Activated T-cell treated with anti-CD3 and anti-CD28 coated beads for 4 hours (primary cell): ENCODE measurements at places on chromosomes 11 and 22.

DNA sequence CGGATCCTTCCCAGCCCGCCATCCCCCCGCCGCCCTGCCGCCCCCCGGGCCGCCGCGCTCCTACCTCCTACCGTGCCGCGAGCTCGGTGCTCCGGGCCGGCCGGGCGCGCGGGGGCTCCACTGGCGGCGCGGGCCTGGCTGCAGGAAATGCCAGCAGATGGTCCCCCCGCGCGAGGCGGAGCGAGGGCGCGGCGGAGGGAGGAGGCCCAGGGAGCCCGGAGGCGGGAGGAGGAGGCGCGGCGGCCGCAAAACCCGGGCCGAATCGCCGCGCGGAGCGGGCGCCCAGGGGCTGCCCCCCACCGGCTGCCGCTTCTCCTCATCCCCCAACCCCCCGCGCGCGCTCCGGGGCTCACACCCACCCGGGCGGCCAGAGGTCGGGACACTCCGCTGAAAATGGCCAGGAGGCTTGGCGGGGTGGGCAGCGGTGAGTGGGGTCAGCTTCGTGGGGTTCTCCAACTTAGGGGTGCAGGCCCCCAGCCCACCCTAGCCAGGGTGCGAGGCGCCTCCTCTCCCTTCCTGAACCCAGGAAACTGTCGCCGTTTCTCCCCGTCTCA, at the start of gene OSBPL5:
TSS of gene OSBPL5 (minus strand) at position 159 of the 554 bp plus-strand sequence. CDS start 36,162 bp downstream, outside the sequence.
- DNase-seq = no peak

GRCh38 chr22:25447067-25447685, 117.3 kb upstream of the GRK3 start:
- no peak for DNase-seq

- no peak for DNase-seq
Measured at GRCh38 chr11:73907191-73907590, 30.4 kb downstream of the PAAF1 start.

- DNase-seq = no peak
Measured at GRCh38 chr11:112128483-112129121, 35.3 kb downstream of the IL18 start.

DNA sequence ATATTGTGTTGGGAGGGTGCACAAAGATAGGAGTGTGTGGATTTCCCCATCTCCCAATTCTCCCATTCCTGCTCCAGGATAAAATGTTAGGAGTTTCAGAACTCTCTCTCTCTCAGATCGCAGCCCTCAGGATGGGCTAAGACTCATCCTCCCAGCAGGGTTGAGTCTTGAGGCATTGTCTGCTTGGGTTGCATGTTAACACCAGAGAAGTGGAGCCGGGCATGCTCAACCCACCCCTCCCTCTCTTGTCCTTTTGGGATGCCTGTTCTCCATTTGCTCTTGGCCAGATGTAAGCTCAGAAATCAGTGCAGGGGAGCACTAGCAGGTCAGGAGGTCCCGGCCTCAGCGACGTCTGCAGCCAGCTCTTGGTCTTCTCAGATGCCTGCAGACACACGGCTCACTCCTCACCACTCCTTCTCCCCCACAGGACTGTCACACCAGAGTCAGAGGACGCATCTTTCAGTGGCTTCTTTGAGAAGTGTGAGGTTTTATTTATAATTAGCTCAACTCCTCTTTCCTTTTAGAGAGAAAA, 1456.5 kb downstream of the TBC1D22A start:
- no peak for DNase-seq

- peak; percentile 6 for DNase-seq
Measured at GRCh38 chr22:48968201-48968959, 859.3 kb downstream of the BRD1 start.

DNA sequence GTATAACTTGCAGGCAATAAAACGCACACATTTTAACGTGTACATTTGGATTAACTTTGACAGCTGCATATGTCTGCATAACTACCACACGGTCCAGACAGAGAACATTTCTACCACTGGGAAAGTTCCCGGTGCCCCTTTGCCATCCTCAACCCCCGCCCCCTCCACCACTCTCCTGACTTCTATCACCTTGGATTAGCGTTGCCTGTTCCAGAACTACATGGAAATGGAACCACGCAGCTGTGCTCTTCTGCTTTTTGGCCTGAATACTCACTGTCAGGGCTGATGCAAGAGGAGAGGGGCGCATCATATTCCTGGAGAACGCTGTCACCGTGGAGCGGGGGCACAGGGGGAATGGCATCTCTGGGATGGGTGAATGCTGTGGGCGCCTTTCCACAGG, 62.1 kb downstream of the LRP5 start:
- no peak for DNase-seq

DNA sequence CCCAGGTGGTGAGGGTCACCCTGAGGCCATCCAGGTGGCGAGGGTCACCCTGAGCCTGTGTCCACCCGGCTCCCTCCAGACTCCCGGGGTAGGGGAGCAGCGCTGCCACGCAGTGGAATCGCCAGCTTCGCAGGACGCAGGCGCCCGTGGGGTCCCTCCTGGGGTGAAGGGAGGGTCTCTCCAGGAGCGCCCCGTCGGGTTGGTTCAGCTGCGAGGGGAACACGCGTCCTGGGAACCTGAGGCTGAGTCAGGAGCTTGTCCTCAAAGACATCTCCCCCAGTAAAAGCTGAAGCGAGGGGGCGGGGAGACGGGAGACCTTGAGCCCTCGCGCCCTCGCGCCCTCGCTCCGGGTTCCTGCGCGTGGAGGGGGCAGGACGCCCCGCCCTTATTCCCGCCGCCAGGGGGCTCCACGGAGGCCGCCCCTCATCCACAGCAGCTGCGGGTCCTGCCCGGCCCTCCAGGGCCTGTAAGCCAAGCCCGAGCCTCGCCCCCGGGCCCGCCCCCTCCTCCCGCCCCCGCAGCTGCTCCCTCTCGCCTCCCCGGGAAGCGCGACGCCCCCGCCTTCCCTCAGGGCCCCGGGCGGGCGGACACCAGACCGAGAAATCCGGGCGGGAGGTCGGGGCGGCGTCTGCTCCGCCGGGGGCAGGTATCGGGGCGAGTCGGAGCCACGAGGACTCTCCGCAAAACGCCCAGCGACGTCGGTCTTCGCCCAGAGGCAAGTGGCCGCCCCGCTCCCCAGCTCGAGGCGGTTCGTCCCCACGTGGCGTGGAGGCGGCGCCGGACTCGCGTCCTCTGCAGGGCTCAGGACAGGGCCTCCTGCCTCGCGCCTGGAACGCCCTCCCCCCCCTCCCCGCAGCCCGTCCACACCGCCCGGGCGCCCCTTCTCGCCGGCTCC, 22.8 kb downstream of the PIM3 start:
- peak; percentile 44 for DNase-seq

DNA sequence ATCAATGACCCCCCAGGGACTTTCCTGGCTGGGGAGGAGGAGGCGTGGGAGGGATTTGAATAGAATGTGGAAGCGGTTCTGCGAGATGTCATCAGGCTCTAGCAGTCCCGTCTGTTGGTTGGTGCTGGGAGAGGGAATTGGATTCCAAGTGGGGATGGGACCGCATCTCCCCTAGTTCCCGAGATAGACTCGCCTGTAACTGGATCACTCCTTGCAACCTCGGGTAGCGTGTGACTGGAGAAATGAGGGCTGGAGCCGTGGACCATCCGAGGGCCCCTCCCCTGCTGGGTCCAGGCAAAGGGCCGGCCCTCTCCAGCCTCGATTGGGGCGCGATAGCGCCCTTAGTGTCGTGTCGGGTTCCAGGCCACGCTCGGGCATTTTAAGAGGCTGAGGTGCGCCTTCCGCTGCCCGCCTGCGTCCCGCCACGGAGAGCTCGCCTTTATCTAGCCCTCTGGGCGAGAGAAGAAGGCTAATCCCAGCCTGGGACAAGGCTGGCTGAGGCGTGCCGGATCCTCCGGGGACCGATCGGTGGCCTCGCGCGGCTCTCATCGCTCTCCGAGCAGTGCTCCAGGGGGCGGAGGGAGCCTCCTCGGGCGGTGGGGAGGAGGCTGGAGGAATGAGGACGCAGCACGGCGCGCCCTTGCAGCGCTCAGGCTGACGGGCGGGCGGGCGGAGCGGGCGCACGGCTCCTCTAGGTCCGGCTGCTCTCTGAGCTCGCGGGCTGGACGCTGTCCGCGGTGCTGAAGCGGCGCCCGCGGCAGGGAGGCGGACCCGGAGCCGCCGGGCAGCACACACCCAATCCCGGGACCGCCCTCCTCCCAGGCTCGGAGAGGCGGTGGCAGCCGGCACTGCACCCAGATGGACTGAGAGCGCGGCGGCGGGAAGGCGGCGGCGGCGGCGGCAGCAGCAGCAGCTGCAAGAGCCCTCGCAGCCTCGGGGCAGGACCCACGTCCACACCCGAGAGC, 107.8 kb downstream of the OSBP2 start:
- peak; percentile 13 for DNase-seq

- no peak for DNase-seq
Measured at GRCh38 chr11:60942970-60943565, 8.9 kb downstream of the SLC15A3 start.

DNA sequence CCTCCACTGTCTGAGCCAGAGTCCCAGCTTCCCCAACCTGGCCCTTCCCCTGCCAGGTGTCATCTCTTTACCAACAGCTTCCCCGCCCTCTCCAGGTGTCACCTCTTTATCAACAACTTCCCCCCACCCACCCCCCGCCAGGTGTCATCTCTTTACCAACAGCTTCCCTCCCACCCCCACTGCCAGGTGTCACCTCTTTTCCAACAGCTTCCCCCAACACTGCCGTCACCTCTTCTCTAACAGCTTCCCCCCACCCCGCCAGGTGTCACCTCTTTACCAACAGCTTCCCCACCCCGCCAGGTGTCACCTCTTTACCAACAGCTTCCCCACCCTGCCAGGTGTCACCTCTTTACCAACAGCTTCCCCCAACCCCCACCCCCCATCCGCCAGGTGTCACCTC, 29.8 kb upstream of the TTLL12 start:
- no peak for DNase-seq

GRCh38 chr22:39960791-39961746, 872 bp downstream of the TMA7B start:
- DNase-seq = peak; percentile 39

GRCh38 chr11:8297781-8298440, 34.2 kb upstream of the LMO1 start:
- DNase-seq = no peak

GRCh38 chr11:82698576-82699352, 34.9 kb downstream of the FAM181B start:
- no peak for DNase-seq

- DNase-seq = peak; percentile 38
Measured at GRCh38 chr22:28955817-28956216, 72.4 kb downstream of the ZNRF3 start.

DNA sequence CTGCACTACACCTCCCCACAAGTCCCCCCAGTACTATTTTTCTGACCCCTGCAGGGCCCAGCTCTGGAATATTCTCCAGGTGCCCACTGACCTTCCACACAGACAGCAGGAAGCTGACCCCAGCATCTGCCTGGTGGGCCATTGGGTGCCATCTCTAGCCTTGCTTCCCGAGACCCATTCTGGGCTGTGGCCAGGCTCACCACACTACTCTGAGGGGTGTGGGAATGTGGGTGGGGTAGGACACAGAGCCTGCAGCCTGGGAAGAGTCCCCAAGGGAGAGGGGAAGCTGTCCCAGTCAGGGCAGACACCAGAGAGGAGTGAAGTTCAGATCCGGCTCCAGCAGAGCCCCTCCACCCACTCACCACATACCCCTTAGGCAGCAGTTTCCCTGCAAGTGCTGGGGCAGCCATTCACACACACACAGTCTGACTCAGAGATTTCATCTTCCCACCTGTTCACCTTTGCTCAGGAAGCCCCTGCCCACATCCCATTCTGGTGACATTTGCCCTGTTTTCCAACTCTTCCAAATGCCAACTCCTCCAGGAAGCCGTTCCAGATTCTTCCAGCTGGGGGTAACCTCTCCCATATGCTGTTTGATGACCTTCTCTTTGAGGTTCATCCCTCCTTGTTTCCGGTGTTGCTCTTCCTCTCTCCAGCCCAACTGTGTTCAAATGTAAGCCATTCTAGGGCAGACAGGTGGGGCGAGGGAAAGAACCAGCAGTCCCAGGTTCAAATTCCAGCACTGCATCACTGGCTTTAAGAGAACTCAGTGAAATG, 1.9 kb downstream of the SLCO2B1 start:
- no peak for DNase-seq

DNA sequence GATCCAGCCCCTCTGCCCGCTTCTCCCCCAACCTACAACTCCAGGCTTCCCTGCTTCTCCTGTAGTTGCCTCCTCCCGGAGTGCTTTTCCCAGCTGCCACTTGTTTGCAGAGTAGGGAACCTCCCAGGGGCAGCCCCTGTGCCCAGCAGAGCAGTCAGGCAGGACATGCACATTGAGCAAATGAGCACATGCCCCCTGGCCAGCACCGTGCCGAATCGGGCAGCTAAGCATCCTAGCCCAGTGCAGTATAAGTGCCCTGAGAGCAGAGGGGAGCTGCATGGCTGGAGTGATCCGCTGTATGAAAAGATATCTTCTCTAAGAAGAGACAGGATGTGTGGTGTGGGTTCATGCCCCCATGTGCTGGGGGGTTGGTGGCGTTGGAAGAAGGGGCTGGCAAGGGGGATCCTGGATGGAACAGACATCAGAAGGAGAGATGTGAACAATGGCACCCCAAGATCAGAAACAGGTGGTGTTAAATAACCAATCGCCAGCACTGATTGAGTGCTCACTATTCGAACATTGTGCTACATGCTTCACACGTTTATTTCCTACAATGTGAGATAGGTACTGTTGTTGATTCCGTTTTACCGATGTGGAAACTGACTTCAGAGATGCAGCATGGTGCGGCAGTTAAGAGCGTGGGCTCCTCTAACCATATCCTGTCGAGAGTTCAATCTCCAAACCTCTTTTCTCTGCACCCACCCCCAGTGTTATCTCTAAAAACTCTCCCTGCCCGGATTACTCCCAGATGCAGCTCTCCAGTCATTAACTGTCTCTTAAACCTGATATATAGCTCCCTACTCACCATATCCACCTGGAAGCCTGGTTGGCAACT, 1.2 kb downstream of the AIP start:
- DNase-seq = no peak

DNA sequence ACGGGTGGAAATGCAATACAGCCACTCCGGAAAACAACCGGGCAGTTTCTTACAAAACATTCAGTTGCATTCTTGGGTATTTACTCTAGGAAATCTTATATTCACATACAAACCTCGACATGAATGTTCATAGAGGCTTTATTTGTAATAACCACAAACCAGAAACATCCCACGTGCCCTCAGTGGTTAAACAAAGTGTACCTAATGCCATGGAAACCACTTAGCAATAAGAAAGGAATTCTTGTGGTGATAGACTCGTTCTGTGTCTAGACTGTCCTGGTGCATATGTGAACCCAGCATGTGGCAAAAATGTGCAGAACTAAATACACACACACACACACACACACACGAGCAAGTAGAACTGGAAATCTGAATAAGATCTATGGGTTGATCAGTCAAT, 1073.3 kb downstream of the TBC1D22A start:
- DNase-seq = no peak

DNA sequence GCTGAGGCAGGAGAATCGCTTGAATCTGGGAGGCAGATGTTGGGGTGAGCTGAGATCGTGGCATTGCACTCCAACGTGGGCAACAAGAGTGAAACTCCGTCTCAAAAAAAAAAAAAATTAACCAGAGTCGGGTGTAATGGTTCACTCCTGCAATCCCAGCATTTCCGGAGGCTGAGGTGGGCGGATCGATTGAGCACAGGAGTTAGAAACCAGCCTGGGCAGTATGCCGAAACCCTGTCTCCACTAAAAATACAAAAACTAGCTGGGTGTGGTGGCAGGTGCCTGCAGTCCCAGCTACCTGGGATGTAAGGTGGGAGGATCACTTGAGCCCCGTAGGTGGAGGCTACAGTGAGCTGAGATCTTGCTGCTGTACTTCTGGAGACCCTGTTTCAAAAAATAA, 1.5 kb downstream of the RANGAP1 start:
- DNase-seq = no peak
